ENCODE measurements at places on chromosomes 3 and 15. TPM values are rescaled to one million over a fixed set of nuclear protein-coding genes. Genes with fewer than 3 reads are reported as not detected.

- no peak overlapping the region for H3K4me3 ChIP-seq
- DNase-seq = no peak
- H3K27me3 ChIP-seq = peaks cover 64% of the 10 kb centered on the region
- H3K4me1 ChIP-seq = no peaks in the 10 kb centered on the region
Measured at GRCh38 chr3:148036331-148036876, 627.2 kb downstream of the ZIC1 start.

GRCh38 chr3:79018671-79019136, 749.1 kb downstream of the ROBO1 start:
- peak; percentile 68 for DNase-seq
- peaks cover 6% of the 10 kb centered on the region for H3K4me1 ChIP-seq
- H3K27me3 ChIP-seq = no peaks in the 10 kb centered on the region
- H3K36me3 ChIP-seq = no peaks in the 10 kb centered on the region

DNA sequence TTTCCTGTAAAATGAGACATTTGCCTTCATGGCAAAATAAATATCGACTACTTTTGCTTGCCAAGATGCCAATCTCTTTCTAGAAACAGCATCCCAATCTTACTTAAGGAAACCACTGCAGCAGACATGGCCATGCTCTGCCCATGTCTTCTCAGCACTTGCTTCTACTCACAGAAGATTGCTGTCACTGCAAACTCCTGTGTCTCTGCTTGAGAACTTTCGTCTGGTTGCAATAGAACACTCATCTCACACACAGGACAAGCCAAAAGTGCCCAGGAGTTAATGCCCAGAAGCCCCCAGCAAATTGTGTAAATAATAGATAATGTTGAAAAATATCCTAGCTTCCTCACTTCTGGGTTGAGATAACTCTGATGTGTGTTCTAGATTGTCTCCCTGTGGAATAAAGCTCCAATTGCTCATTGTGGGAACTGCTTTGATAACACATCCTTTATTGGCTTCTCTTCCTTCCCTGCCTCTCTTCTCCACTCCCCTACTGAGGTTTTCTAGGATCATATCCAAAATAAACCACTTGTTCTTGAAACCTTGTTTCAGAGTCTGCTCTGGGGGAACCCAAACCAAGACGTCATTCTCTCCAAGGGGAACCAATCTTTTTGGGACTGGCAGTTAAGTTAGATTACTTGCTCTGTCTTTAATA, 156.3 kb upstream of the STRIT1 start:
- no peaks in the 10 kb centered on the region for H3K36me3 ChIP-seq
- no peaks in the 10 kb centered on the region for H3K27me3 ChIP-seq
- no peak overlapping the region for H3K4me3 ChIP-seq
- no peak overlapping the region for H3K27ac ChIP-seq
- DNase-seq = no peak
- no peaks in the 10 kb centered on the region for H3K4me1 ChIP-seq

KLHDC8B gene
- 2.4 TPM for total RNA-seq

Data from MCF 10A (cell line).